Muscle of leg (tissue), 16 donors: ENCODE measurements at places on chromosomes 6 and 20.

GRCh38 chr6:3214898-3215297 lies 12.6 kb downstream of the TUBB2B start:
- DNase-seq = no peak

DNA sequence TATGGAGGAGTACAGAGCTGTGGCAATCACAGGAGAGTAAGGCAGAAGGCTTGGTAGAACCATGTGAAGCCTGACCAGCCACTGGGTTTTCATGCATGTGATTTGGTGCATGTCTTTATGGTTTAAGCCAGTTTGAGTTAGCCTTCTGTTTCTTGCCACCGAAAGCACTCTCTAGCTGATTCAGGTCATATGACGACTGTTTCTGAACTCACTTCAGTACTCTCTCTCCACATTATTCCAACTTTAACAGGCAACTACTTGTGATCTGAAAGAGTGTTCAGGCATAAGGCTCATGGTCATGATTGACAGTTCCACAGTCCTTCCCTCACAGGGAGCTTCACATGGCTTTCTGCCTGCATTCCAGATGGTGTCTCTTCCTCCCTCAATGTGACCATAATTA lies 63.3 kb upstream of the TAB2 start:
- peak; percentile 32 for DNase-seq

- no peak for DNase-seq
Observed at GRCh38 chr6:123962508-123962907, 158.8 kb downstream of the NKAIN2 start.

DNA sequence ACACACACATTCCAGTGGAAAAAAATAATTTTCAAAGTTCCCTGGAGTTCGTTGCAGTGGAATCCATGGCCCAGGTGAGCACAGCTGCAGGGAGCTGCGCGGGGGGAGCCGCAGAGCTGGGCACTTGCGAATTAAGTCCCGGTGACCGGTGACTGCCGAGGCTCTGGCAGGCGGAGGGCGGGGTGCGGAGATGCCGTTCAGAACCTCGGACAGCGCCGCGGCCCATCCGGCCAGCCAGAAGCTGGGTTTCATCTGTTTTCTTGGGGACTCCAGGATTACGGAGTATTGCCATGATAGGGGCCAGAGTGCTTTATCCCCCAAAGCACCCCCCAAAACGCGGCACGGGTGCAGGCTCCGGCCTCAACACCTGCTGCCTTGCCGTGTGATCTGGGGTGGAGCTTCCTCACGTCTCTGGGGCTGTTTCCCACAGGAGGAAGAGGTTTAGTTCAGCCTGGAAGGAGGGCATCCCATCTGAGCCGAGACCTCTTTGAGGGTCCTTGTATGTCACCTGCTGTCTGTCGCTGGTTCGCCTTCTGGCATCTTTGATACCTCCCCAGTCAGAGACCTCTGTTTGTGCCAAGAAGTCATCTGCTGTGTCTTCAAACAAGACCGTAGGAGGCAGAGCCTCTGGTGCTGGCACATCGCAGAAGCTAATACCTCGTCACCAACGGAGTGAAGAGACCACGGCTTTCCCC lies 99.4 kb downstream of the YTHDF1 start:
- peak; percentile 45 for DNase-seq

DNA sequence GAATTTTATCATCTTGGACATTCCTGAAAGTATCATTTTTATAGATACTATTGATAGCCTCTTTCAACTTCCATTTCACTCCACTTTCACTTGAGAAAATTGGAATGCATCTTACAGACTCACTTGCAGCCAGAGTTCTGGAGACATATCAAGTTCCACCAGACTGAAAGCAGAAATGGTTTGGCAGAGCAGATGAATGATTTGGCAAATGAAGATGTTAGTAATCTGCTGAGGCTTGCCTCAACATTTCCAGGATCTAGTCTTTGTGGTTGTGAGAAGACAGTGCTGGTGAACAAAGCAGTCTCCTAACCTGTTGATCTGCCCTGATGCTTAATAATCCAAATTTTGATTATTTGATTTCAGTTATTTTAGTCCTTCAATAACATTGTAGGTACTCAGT lies 202.6 kb downstream of the TRDN start:
- peak; percentile 8 for DNase-seq
